Esophagus mucosa (tissue), 1 donor: ENCODE measurements at places on chromosomes 5 and 9.
A peak's percentile ranks its signal among the peaks of the same experiment; 100 is the strongest.

GRCh38 chr5:65999061-65999723, 72.8 kb downstream of the ERBIN start:
- no peak for ATAC-seq

DNA sequence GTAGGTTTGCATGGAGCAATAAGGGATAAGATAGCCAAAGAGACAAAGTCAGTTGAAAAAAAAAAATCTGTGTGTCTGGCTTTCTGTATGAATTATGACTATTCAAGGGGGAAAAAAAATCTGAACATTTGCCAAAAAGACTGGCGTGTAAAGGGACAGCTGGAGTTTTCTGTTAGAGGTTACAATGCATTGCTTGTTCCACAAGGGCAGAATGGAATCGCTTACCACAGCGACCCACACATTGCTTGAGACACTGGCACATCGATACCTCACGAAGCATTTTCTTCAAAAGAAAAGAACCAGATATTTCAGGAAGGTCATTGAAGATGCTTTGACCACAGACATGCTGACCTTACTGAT, 327.8 kb downstream of the TMEM167A start:
- ATAC-seq: no peak

GRCh38 chr9:128102196-128102595, 25.3 kb downstream of the PTGES2 start:
- no peak for ATAC-seq

- ATAC-seq: no peak
Observed at GRCh38 chr9:70304810-70305209, 46.0 kb downstream of the SMC5 start.

DNA sequence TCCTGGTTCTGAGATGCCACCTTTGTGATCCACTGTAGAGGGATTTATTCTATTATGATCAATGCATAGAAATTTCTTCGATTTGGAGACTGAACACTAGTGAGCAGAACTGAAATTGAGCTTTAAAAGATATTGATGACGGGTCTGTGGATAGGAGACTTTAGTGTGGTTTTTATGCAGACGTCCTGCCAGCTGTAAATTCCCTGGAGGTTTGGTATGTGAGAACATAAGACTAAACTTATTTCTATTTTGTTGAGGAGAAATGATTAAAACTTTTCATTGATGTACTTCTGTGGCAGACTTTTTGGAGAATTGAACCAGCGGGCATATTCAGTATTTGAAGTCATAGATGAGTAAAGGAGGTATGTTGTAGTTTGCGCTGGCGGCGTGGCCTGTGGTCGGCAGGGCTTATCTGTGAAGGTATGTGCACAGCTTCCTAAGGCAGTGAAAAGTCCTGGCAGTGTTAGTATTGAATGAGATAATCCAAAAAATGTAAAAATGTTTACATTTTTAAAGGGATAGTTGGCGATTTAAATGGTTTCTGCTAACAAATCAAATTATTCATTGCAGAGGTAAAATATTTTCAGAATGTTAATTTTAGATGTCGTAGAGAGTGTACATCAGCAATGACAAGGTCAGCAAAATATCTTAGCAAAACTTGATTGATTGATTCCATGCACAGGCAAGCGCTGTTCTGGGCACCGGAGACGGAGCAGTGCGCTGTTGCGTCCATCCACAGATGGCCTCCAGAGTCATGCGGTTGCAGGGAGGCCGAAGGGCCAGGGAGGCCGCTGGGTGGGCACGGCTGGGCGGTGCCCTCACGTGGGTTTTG, 20.4 kb downstream of the TENT4A start:
- ATAC-seq: no peak

GRCh38 chr5:39587675-39588074, 162.9 kb upstream of the DAB2 start:
- ATAC-seq: no peak

DNA sequence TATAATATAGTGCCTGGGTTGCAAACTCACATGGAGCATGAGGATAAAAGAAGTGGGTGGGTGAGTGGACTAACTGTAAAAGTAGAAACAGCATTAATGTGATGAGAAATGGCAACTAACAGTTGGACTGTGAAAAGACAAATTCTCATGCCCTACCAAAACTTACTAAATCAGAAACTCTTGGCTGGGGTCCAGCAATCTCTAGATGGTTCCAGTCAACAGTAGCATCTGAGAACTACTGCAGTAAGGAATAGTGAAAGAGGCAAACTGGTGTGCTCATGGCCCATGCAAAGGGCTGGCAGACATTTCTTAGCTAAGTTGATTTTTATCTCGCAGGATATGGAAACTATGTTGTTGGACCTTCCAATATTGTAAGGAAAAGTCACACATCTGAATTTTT, 150.3 kb downstream of the PIK3R1 start:
- ATAC-seq: no peak

- no peak for ATAC-seq
Observed at GRCh38 chr9:70156729-70157128, 102.0 kb upstream of the SMC5 start.

- no peak for ATAC-seq
Observed at GRCh38 chr5:167513381-167513780, 778.1 kb upstream of the WWC1 start.

DNA sequence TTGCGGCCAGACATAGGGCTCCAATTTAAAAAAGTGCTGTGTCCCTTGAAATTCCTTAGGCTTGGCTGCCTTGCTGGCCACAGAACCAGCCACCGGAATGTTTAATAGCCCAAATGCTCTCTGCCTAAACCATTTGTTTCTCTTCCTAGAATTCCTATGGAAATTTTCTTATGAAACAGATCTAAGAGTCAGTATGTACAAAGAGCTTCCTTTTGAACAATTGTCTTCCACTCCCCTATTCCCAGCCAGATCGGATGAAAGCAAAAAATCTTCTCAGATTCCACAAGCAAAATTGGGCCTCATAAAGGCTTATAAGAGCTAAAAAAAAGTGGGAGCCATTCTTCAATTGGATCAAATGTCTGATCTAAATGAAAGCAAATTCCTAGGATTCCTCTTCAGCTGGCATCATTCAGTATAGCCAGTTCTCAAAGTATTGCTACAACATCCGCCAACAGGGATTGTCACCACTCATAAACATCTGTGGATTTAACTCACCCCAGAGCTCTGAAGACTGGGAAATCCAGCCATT, 104.3 kb downstream of the CEMIP2 start:
- no peak for ATAC-seq

- no peak for ATAC-seq
Observed at GRCh38 chr9:33840381-33840780, 23.4 kb downstream of the UBE2R2 start.

DNA sequence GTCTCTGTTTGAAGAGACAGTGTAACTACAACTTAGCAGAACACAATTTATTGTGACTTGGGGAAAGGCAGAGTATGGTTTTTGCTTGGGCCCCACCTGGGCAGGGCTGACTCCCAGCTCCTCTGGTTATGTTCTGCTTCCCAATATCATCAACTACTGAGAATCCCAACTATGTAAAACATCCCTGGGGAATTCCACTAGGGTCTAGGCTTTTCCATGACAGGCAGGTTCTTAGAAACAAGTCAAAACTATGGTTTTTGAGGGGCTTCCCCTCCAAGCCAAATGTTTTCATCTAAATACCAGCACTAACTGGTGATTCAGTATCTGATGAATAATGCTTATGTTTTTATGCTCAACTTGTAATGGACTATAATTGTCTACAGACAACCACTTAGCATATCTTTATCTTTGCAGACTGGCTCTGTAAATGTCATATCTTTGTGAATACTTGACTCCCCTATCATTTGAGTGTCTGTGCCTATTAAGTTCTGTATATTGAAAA, 409.5 kb downstream of the PDE4D start:
- ATAC-seq: no peak

DNA sequence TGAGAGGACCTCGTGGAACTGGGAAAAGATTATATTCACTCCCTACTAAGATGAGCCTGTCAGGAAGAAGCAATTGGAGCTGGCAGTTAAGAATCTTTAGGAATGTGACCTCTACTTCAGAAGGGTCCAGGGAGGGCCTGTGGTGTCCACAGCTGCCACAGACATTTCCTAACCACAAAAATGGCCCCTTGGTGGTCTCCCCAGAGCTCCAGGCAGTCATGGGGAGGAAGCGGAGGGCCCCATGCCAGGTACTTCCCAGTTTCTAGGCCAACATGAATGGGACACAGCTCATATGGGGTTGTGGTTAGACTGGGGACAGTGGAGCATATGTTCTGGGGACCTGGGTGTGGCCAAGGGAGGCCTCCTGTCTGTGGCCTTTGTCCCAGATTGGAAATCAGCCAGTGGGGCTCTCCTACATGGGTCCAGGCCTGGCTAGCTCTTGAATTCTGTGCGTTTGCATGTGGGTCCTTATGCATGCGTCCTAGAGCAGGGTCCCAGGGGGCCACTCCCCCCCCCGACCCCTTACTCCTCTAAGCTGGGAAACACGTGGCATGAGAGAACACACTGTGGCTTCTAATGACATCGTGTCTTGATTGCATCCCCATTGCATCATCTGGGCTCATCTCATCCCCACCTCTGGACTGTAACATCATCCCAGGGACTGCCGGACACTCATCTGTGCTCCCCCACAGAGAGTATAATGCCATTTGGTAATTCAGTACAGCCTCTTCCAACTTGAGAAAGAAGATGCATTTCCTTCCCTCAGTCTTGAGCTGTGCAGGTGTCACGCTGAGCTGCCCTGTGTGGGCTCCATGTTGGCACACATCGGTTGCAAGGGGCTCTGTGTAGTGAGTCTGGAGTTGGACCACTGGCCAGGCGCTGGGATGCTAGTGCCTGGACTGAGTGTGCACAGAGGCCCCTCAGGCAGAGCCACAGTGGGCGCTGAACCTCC, 31.3 kb downstream of the IRF1 start:
- peak; percentile 5 for ATAC-seq

DNA sequence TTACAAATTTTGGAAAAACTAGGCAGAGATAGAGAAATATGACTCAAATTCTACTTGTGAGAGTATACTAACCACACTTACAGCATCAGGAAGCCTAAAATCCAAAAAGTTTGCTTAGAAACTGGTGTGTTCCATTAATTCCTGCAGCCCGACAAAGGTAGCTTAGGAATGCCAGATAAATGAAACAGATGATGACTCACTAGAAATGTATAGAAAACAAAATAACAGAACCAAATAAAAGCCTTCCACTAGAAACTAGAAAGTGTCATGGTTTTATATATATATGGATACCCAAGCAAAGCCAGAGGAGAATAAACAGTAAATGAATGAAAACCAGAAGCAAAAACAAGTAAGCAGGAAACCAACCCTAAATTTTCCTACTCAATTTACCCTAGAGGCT, 272.2 kb upstream of the PRDM9 start:
- ATAC-seq: no peak

GRCh38 chr5:138449501-138450239, 10.8 kb downstream of the REEP2 start:
- ATAC-seq: peak; percentile 90

DNA sequence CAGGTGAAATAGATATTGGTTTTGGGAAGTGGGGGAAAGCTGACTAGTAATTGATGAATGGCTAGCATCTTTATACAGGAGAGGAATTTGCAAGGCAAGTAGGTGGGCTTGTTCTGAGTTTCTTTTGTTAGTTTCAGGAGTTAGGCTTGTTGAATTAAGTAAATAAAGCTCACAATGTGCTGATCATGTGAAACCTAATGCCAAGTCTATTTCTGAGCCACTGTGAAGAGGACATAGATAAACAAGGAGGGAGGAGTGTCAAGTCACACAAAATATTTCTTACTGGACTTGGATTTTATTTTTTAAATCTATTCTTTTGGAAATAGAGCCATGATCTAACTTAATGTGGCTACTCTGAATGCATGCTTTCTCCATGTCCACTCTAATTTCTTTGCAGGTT, 19.9 kb downstream of the GDA start:
- no peak for ATAC-seq

DNA sequence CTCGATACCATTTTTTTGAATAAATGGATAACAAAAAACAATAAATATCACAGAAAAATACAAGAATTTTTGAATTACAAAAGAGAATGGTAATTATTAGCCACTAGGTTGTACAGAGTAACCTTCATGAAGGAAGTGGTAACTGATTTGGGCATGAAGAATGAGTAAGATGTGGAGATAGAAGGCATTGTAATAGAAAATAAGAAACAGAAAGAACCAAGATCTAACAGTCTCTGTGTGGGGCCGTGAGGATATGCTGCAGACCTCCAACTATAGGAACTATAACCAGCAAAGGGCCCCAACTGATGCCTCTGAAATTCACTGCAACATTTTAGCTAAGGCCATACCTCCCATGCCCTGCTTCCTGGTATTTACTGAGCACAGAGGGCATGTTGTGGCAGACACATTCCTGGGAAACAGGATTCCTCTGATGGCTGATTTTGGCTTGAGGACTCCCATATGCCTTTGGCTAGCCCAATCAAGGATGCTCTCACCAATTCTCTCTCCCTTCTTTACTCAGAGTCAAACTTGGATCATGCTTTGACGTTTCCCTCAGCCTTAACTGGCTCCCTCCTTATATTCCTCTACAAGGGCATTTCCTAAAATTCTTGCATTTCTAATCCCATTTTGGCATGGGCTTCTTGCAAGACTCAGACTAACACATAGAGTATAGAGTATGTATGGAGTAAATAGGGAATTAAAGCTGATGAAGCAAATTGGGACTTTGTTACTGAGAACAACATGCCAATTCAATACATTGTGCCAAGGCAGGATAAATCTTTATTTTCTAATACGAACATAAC, 208.9 kb downstream of the PDE4D start:
- ATAC-seq: no peak

DNA sequence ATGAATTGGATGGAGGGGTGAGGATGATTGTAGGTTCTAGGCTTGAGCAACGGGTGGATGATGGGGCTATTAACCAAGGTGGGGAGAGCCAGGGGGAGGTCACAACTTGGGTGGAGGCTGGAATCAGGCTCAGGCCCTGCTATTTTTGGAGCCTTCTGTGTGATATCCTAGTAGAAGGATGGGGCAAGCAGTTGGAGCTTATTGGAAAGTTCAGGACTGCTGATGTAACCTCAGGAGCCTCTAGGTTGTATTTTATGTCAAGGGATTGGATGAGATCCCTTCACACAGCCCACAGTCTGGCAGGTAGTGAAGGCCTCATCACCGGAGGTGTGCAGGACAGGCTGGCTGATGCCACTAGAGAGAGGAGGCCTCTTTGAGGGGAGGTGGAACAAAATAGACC, 11.2 kb upstream of the RPS14 start:
- no peak for ATAC-seq

DNA sequence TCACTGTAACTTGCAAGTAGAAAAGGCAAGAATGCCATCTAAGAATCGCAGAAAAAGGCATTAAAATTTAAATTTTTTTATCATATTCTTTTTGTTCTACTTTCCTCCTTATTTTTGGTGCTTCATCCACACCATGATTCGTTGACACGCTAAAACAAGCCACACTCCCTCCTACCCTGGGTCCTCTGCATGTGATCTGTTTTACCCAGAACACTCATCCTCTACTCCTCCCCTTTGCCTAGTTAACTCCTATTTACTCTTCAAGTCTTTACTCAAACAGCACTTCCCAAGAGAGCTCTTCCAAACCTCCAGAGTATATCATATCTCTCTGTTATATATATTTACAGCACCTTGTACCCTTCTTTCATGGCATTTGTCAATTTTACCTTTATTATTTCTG, 61.4 kb upstream of the SRP19 start:
- ATAC-seq: no peak

DNA sequence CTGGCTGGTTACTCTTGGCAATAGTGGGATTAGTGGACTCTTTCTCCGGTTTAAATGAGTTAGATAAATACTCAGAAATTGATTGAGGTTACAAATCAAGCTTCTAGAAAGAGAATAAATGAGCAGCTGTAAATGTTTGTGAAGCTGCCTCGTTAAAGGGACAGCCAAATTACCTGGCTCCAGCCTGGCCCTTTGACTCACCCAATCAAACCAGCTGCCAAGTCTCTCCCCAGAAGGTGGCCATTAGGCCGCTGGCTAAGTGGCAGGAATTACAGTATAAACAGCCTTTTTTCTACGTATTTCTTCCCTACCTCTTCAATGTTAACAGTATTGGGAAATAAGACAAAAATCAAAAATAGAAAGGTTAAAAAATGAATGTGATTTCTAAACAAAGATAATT, 46.0 kb upstream of the SRFBP1 start:
- no peak for ATAC-seq
